Activated CD8-positive, alpha-beta memory T cell treated with anti-CD3 and anti-CD28 coated beads for 48 hours (primary cell): ENCODE measurements at places on chromosomes 7 and 10.

GRCh38 chr7:132280335-132280734, 295.9 kb downstream of the PLXNA4 start:
- no peak for DNase-seq

DNA sequence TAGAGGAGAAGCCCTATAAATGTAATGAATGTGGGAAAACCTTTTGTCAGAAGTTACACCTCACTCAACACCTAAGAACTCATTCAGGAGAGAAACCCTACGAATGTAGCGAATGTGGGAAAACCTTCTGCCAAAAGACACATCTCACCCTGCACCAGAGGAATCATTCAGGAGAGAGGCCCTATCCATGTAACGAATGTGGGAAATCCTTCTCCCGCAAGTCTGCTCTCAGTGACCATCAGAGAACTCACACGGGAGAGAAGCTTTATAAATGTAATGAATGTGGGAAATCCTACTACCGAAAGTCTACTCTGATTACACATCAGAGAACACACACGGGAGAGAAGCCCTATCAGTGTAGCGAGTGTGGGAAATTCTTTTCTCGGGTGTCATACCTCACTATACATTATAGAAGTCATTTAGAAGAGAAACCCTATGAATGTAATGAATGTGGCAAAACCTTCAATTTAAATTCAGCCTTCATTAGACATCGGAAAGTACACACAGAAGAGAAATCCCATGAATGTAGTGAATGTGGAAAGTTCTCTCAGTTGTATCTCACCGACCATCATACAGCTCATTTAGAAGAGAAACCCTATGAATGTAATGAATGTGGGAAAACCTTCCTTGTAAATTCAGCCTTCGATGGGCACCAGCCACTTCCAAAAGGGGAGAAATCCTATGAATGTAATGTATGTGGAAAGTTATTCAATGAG, 18.9 kb downstream of the RBAK start:
- DNase-seq = no peak

DNA sequence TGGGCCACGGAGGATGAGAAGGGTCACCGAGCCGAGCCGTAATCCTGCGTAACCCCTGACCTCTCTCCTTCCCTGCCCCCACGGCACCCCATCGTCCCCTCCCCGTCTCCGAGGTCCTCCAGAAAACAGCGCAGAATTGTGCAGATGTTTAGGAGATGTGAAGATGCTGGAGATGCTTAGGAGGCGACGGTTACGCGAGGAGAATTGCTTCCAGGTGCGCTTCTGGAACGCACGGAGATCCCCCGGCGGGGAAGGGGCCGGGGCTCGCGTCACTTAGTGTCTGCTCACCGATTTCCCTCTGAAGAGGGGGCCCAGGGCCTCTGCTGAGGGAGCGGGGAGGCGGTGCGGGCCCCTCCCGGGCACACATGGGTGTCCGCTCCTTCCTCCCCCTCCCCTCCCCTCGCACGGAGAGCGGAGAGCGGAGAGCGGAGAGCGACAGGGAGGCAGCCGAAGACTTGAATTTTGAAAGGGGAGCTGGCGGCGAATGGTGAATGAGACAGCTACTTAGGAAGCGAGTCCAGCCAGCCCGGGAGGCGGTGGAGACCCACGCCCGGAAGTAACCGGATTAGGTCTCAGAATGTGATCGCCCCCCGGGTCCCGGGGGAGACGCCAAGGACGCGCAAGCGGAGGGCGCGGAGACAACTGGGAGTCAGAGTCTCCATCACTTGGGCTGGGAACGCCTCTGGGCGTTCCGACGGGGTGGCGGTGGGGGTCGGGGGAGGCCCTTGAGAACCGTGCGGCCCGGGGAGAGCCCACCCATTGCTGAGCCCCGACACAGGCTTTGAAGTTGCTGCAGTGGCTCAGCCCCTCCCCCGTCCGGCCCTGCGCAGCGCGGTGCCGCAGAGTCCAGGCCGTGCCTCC, 8.7 kb upstream of the EN2 start:
- no peak for DNase-seq

DNA sequence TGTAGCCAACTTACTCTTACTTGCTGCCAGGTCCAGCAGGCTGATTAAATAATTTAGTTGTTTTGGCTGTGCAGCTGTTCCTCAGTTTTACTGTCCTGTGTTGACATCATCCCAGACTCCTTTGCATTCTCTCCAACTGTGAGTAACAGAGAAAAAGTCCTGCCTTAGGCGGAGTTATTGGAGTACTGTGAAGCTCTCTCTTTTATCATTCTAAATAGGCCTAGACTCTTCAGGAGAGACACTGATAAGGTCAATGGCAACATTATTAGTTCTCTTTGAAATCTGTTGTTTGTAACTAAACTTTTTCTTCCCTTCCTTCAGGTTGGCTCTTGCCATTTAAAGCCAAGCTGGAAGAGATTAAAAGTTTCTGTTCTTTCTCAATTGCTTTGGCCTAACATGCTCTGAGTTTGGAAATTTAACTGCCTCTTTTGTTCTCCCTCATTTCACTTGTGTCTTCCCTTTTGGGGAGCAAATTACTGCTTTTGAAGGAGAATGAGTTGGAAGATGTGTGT, 215.7 kb upstream of the CSTF2T start:
- no peak for DNase-seq

- DNase-seq = no peak
These were observed 188.5 kb downstream of the JAZF1 start for GRCh38 chr7:27992097-27992496.

DNA sequence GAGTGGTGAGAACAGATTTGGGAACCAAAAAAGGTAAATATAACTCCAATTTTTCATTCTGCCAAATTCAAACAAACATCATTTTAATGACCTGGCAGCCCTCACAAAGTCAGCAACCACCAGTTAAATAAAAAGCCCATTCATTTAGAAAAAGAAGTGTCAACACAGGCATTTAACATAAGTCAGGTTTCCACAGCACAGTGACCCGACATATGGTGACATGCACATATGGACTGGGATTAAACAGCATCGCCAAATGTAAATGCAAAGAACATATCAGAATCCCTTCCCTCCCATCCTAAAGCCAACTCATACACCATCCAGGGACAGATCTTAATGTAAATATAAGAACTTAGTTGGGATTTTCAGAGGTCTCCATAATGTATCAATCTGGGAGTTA, 293.2 kb downstream of the FGFR2 start:
- no peak for DNase-seq

DNA sequence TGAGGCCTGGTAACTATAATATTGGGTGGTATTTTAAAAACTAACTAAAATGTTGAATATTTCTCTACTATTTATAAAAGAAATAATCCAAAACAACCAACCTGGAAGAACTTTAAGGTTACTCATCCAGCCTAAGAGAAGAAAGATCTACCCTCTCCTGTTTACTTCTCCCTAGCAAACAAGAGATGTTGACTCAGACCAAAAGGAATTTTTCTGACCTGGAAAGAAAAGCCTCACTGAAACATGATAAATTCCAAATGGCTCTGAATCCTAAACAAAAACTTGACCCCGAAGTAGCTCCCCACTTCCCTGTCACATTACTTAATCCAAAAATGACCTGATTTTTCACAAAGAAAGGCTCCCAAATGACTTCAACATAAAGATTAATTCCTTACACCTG, 101.2 kb downstream of the PARD3 start:
- no peak for DNase-seq

GRCh38 chr7:82413237-82413636, 30.3 kb downstream of the CACNA2D1 start:
- DNase-seq = no peak

DNA sequence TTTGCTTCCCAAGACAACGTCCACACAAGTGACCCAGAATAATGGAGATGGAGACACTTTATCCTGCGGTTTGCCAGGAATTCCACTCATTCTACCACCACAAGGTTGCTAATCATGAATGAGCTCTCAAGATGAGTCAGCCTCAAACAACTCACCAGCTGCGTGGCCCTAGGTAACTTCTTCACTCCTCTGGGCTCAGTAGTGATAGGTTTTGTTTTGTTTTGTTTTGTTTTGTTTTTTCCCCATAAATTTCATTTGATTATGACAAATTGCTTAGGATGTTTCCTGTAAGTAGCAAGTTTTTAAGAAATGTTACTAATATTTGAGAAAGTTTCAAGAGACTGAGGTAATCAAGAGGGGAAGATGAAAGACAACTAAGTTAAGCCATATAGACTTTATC, 286.8 kb downstream of the PARD3 start:
- no peak for DNase-seq

GRCh38 chr7:1538544-1539180, 8.2 kb downstream of the MAFK start:
- no peak for DNase-seq

GRCh38 chr10:114408968-114409444, 4.7 kb upstream of the AFAP1L2 start:
- DNase-seq = no peak

DNA sequence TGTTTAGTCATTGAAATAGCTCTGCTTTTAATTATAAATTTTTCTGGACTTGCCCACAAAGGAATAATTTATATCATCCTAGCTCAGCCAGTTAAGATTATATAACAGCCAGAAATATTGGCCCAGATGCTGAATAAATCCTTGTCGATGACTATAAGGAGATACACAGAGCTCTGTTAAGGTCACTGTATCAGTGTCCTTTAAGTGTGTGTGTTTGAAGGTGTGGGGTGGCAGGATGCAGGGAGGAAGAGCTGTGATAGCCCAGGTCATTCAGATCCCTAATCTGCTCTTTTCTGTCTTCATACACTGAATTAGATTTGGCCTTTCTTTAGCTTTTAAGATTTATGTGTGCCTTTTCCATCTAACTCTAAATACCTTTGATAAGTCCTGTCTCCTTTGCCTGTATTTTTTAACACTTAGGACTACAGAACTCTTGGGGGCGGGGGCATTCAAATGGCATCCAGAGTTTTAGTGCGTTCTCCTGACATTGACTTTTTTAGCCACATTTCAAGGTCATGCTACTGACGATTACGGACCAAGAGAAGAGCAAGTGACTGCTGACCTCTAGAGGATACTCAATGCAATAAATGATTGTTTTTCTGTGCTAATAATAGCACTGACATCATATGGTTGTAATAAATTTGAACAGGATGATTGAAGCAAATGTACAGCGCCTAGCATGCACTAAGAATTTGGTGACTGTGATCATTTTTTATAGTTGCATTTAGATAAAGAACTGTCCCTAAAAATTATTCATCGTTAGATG, 172.3 kb downstream of the CACNB2 start:
- DNase-seq = no peak

DNA sequence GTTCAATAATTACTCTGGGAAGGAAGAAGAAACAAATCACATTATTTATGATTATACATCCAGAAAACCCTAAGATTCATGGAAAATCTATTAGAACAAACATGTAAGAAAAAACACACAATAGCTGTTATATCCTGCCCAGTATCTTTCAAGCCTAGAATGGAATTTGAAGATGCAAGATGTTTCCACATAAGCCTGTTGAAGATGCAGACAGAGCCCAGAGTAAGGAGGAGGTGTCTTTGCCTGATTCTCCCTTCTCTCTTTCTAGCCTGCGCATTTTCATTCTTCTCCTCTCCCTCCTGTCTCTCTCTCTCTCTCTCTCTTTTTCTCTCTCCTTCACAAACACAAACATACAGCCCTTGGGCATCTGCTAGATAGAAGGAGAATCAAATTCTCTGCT, 170.1 kb upstream of the INHBA start:
- DNase-seq = no peak

DNA sequence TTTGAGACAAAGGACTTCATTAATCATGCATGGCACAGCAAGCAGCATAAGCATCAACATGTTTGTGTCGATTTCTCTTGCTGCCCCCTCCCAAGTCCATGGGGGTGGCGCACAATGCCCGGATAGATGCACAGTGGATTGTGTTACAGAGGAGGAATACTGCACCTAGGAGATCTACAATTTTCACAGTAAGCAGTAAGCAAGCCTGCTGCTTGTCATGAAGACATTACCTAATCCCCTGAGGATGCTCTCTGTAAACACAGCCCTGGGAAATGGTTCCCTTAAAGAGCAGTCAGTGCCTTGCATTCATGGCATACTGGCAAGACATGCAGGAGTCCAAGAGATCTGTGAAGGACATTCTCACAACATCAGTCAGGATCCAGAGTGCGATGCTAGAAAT, 137.7 kb downstream of the ETV1 start:
- no peak for DNase-seq

DNA sequence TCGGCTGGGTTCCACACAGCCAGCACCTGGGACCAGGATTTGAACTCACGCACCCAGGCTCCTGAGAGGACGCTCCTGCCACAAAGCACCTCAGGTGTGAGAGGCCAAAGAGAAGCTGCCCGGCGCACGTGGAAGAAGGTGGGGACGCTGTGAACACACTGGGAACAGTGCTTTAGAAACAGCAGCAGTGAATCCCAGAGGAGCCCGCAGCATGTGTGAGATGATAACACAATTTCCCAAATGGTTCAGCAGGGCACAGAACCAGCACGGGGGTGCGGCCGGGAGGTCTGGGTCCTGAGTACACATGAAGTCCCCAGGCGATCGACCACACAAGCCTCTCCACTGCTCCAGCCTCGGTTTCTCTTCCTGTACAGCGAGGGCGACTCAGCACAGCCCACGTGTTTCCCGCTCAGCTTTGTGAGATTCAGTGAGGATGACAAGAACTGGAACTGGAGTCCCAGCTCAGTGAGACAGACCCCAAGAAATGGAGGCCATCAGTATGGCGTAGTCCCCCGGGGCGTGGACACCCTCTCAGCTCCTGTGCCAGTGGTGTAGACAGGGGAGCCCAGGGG, 188.3 kb downstream of the MAD1L1 start:
- no peak for DNase-seq

DNA sequence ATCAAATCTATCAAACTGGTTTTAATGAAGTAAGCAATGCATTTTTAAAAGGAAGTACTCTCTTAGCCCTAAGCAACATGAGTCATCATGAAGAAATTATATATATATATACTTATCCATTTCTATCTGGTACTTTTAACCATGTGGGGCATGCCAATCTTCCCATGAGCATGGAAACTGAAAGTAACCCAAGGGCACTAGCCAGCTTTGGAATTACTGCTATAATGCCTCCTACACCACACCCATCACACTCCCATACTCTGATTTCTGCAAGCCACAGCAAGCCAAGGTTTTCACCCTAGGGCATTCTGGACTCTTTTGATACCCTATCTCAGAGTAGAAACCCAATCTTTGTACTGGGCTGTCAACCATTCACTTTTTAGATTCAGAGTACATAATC, 204.6 kb downstream of the IMMP2L start:
- DNase-seq = no peak

- DNase-seq = no peak
These were observed 76.1 kb upstream of the LRGUK start for GRCh38 chr7:134051020-134051419.

DNA sequence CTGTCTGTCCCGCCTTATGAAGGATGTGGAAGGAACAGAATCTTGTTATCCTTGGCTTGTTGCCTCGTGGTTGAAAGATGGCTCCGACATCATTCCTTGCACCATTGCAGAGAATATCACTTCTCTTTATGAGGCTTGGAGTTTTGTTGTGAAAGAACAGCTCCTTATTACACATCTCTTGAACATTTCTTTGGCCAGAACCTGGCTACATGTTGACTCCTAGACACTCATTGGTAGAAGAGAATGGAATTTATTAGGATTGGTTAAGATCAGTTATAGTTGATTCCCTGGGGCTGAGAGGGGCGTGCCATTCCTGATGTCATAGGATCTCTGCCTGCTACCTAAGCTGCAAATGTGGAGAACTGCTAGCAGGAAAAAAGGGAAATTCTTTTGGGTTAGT, 180.5 kb upstream of the CTBP2 start:
- DNase-seq = no peak

GRCh38 chr10:12634621-12634931, 285.2 kb downstream of the CAMK1D start:
- DNase-seq = no peak
